ENCODE measurements at places on chromosomes 5 and 9. TPM values are rescaled to one million over a fixed set of nuclear protein-coding genes. Genes with fewer than 3 reads are reported as not detected.

The GDF9 gene
- 0.12 TPM for total RNA-seq

GRCh38 chr5:179975713-179976134, 68.0 kb upstream of the TBC1D9B start:
- H3K27ac ChIP-seq: no peak overlapping the region
- H3K36me3 ChIP-seq: peaks cover 5% of the 10 kb centered on the region
- peaks cover 3% of the 10 kb centered on the region for H3K27me3 ChIP-seq
- H3K4me3 ChIP-seq: no peak overlapping the region
- H3K4me1 ChIP-seq: no peaks in the 10 kb centered on the region

DNA sequence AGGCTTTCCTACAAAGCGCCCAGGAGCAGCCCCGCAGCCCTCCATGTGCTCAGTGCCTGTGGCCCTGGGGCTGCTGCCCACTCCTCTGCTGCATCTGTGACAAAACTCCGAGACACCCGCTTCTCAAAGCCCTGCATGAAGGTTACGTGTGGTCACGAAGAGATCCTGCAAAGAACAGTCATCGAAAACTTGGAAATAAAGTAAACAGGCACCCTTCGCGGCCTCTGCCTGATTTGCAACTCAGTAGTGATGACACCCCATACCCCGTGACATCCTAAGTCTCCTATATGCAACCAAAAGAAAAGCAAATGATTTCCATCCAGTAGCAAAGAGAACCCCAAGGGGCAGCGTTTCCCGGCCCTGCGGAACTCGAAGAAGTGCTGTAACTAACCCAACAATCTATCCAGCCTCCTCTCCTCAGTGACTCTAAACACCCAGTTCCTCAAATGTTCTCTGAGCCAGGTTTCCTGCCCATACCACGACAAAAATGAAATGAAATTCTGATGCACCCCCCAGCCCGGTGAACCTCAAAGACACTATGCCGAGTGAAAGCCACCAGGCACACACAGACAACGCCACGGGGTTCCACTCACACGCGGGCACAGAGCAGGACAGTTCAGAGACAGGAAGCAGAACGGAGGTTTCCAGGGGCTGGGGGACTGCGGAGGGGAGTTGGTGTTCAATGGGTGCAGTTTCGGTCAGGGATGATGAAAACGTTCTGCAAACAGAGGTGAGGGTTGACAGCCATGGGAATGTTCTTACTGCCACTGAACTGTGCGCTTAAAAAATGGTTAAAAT, 19.0 kb downstream of the NACC2 start:
- no peak overlapping the region for H3K27ac ChIP-seq
- peaks cover 5% of the 10 kb centered on the region for H3K4me1 ChIP-seq
- H3K36me3 ChIP-seq: peaks cover 8% of the 10 kb centered on the region
- no peak overlapping the region for H3K4me3 ChIP-seq
- H3K27me3 ChIP-seq: no peaks in the 10 kb centered on the region

The HAVCR2 gene
- not detected for total RNA-seq
